ENCODE measurements at places on chromosomes 6 and 20.

DNA sequence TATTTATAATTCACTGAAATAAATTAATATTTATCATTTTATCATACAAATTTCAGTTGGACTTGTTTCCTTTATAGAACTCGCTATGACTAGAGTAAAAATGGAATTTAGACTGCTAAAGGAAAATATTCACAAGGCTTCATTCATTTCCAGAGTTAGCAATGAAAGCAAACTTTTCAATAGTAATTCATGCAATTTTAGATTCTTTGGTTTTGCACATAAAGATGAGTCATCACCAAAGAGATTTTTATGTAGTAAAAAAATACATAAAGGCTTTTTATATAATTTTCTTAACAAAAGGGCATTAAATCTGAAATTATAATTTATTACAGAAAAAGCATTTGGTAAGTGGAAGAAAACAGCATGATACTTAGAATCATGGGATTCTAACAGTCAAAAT, 37.2 kb upstream of the STXBP5 start:
- DNase-seq = no peak

GRCh38 chr6:159311618-159312017, 142.4 kb downstream of the FNDC1 start:
- no peak for DNase-seq

DNA sequence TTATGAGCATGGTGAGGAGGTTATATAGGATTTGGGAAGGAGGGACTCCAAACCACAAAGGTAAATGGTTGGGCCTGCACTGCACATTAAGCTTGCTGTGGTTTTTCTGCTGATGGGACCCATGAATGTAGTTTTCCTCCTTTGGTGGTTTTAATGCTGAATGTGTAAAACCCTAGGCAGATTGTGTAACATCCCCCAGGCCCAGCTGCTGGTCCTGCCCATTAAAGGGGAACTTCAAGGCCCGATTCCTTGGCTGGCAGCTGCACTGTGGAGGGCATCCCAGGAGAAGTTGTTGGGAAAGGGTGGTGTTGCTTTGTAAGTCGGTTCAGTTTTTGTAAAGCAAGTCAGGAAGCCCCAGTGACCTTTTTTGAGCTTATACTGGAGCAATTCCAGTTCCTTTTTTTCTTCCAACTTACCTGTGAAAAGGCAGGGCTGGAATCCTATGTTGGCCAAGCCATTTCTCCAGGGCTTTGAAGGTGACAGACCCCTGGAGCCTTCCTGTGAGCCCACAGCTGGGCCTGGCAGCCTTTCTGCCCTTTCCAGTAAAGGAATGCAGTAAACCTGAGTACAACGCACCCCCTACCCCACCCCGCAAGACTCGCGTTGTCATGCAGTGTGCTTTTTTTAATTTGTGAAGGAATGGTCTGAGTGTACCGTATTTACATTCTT, 43.1 kb upstream of the NAA20 start:
- no peak for DNase-seq

- no peak for DNase-seq
These were observed 20.3 kb downstream of the TTBK1 start for GRCh38 chr6:43263314-43264178.

GRCh38 chr20:652615-653109, 338 bp downstream of the SRXN1 start:
- DNase-seq = no peak

- no peak for DNase-seq
These were observed 10.9 kb downstream of the IL20RA start for GRCh38 chr6:137033828-137034227.

DNA sequence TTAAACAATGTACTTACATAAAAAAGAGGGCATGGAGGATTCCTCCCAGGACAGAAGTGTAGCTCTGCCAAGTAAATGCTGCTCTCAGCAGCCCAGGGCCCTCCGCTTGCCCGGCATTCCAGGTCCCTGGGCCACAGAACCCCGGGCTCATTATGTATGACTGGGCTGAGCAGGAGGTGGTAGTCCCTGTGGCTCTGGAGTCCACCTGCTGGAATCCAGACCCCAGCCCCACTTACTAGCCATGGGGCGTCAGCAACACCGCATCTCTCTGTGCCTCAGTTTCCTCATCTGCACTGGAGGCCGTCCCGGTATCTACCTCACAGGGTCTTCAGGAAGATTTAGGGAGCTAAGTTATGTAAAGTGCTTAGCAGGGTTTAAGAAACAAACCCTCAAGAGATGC, 55.4 kb downstream of the PSMG4 start:
- peak; percentile 39 for DNase-seq
